ENCODE measurements at places on chromosomes 6 and 20.
A peak's percentile ranks its signal among the peaks of the same experiment; 100 is the strongest.

GRCh38 chr6:8628063-8628462, 192.7 kb upstream of the SLC35B3 start:
- no peak for DNase-seq

DNA sequence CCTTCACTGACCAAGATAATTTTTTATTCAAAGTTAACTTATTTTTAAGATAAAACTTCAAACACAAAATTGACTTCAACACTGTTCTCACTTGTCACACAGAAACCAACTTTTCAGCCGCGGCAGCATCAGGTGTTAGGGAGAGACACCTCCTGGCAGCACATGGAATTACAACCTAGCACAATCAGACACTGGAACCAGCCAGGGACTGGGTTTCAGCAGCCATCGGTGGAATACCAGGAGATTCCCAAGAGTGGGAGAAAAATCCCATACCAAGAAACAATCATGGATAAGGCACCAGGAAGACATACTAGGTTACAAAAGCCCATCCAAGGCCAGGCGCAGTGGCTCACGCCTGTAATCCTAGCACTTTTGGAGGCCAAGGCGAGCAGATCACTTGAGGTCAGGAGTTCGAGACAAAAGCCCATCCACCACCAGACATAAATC, 70.0 kb downstream of the SNX5 start:
- DNase-seq, result peak; percentile 81

DNA sequence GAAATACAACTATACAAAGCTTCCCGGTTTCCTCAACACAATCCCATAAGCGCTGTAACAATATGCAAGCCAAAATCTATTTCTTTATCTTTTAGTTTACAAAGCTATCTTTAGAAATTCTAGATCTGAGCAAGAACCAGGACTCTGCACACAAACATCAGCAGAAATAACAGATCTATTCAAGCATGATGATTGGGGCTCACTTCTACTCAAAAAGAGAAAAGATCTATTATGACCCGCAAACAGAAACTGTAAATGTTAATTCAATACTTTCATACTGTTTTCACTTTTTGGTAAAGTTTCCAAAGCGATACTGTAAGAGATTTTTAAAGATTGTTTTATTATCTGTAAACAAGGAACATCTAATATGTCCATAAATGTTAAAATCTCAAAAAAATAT, 86.6 kb downstream of the SESN1 start:
- no peak for DNase-seq

- DNase-seq, result no peak
Observed at GRCh38 chr6:138393871-138394783, 9.9 kb upstream of the HEBP2 start.

- no peak for DNase-seq
Observed at GRCh38 chr20:53783768-53784167, 190.1 kb upstream of the ZNF217 start.

DNA sequence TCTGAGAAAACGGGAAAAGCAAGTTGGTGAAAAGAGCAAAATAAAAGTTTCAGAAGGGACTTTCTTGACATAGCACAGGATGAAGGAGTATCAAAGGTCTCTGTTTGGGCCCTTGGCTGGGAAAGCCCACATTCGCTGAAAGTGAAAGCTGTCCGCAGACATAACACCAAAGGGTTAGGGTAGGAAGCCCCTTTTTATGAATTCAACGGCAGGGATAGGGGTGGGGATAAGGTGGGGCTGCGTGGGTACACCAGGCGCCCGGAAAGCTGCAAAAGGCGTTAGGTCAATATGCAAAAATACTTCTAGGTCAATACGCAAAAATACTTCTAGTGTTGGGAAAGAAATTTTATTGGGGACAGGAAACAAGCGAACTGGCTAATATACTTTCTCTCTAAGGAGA, 135.1 kb downstream of the OR2B2 start:
- DNase-seq, result no peak

DNA sequence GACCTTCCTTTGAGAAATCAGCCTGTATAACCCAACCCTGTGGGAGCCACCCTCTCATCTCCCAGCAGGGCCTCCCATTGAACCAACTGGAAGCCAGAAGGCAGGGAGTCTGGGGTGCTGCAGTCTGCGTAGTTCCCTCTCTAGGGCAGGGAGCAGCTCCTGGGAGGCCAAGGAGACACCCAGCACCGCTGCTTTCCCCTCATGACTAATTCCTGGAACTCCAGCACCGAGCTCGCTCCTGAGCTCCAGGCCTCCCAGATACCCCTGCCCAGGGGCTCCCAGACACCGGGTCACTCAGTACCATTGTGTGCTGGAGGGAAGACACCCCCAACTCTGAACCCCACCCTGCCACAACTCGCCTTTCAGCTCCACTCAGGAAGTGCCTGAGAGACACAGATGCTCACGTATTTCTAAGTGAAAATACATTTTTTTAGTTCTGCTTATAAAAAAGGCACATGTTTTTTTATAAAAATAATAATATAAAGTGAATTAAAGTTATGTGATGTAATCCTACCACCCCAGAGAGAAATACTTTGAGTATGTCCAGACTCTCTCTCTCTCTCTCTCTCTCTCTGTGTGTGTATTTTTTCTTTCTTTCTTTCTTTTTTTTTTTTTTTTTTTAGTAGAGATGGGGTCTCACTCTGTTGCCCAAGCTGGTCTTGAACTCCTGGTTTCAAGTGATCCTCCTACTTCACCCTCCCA, 17.5 kb downstream of the PIM1 start:
- no peak for DNase-seq

DNA sequence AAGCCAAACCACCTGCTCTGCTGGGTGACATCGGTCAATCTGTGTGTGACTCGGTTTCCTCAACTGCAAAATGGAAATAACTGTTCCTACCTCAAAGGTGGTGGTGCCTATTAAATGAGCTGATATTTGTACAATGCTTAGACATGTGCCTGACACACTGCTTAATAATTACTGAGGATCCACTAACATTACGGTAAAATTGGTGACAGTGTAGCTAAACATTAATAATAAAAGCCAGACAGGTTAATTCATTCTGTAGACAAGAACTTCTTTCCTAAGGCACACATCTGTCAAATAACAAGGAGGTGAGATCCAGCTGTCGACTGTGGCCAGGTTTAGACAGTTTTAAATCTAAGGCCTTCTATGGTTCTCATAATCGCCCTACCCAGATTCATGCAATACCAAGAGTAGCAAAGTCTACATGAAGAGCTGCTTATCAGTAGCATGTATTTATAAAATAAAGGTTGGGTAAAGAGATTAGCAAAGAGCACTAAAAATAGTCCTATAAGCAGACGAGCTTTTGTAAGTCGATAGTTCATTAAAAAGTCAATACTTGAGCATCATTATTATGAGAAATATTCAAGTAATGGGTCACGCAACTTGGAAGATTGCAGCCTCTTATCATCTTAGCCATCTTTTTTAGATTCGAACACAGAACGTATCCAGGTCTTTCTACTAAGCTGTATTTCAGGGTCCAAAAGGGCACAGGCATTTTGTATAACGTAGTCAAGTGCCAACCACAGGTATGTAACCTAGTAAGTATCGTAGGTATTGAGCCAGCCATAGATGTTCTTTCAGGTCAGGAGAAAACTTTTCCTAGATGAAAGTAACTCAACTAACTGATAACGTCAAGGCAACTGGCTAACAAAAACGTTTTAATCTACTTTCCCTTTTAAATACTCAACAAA, 3.2 kb downstream of the CNKSR3 start:
- DNase-seq, result no peak

GRCh38 chr6:81843302-81843701, 90.8 kb upstream of the TENT5A start:
- DNase-seq, result no peak

DNA sequence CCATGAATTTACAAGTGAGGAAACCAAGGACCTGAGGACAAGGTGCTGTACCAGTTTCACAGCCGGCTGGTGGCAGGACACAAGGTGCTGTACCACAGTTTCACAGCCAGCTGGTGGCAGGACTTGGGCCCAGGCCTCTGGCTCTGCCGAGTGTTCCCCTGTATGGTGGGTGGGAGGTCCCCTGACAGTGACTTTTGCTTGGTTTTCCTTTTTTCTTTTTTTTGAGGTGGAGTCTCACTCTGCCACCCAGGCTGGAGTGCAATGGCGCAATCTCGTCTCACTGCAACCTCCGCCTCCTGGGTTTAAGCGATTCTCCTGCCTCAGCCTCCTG, 212.4 kb downstream of the LY86 start:
- DNase-seq, result no peak

DNA sequence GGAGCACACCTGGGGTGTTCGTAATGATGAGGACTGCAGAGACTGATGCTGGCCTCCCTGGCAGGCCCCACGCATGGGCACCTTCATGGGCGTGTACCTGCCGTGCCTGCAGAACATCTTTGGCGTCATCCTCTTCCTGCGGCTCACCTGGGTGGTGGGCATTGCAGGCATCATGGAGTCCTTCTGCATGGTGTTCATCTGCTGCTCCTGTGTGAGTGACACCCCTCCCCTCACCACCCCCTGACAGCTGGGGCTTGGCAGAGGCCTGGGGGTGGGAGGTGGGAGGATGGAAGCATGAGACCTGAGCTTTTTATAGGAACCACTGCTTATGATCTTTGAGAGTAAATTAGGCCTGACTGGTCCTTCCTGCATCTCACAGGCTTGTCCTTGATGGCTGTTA, 6.7 kb downstream of the SLC12A5 start:
- no peak for DNase-seq

GRCh38 chr6:116035616-116036015, 25.1 kb downstream of the FRK start:
- DNase-seq, result no peak

DNA sequence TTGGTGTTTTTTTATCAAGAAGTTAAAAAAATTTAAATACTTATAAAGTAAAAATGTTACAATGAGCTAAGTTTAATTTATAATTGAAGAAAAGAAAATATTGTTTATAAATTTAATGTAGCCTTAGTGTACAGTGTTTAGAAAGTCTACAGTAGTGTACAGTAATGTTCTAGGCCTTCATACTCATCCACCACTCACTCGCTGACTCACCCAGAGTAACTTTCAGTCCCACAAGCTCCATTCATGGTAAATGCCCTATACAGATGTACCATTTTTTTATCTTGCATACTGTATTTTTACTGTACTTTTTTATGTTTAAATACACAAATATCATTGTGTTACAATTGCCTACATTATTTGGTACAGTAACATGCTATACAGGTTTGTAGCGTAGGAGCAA, 26.0 kb downstream of the HTR1E start:
- no peak for DNase-seq

GRCh38 chr6:166866839-166867637, 89.3 kb downstream of the RNASET2 start:
- no peak for DNase-seq

DNA sequence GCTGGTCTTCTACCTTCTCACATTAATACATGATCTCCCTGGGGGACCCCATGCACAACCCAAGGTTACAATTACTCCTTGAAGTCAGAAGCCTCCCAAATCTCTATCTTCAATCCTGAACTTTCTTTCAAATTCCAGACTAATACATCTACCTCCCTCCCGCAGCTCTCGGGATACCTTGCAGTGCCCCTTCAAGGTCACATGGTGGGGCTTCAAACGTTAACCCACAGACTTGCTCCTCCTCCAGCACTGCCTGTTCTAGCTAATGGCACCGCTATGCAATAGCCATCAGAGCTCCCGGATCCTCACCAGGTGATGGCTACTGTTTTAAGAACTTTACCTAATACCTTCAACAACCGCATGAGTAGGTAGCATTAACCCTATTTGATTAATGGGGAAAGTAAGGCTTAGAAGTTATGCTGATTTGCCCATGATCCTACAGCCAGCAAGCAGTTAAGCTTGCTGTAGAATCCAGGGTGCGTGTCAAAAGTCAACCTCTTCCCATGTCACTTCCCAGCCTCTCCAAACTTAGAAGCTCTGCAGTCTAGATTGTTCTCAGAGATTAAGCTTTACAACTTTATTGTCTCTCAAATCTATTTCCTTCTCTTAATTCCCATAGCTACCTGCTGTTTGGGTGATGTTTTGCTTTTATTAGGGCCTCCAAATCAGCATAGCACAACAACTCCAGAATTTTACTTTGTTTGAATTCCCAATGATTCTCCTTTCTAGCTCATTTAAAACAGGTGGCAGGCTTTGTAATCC, 44.7 kb downstream of the PLAGL1 start:
- DNase-seq, result no peak

DNA sequence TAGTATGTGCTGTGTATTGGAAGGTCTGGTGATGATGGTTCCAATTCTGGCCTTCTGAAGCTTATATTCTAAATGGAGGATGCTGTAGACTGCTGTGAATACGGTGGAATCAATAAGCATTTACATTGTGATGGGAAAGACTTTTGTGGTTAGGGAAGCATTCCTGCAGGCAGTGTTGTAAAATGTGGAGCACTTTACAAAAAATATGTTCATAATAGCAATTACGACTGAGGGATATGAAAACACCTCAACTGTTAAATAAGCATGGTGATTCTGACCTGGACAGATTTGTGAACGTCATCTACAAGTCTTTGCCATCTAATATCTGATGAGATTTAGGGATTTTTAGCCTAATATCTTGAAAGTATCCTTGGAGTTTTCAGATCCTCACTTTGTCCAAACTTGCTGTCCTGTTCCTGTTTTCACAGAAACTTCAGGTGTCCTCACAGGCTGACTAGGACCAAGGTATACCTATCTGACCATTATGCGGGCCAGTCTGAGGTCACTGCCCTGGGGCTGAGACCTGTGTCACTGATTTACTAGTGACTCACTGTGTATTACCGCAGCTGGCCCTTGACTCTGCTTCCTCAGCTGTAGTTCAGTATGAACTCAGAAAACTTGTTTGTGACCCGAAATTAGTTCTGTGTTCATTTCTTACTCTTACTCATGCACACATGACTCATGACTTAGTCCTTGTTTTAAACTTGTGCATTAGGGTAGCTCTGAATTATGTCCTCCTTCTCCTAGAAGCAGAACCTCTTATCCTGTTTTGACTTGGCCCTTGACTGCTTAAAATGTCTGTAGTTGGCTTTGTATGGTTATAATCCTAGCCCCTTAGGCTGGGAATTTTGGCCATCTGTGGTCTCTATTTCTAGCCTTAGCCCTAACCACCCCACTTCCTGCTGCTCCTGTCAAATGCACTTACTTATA, 343.0 kb downstream of the CDKAL1 start:
- peak; percentile 74 for DNase-seq

DNA sequence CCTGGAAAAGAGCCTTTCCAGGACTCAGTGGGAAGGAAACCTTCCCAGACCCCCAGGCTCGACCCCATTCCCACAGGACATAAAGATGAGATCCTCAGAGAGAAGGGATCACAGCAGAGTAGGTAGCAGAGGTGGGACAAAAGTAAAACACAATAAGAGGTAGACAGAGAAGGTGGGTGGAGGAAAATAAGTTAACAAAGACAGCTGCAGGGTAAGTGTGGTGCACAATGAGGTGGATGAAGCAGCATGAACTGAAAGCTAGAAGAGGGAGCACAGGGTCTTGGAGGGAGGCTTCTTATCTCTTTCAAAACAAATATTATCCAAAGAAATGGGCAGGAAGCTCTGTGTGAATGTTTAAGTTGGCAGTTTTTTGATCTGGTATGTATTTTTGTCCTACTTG, 14.0 kb upstream of the MAP7 start:
- DNase-seq, result no peak

Data from GM03348 (cell line).